ENCODE measurements at places on chromosomes 2 and 18.

DNA sequence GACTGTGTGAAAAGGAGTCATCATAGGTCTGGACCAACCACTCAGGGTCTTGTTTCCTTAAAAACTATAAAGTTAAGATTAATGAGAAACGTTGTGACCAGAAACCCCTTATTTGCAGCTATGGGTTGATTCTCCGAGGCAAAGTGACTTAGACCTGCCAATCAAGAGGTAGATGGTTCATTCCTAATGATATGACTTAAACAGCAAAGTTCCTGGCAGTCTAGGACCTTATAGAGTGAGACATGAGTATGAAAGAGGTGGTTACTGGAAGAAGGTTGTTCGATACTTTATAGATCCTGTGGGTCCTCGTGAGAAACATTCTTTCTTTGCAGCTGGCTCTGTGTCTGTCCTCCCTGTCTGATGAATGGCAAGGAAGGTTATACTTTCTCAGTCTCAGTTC is 8.0 kb downstream of the SFXN5 start:
- no peak for DNase-seq

- DNase-seq = no peak
Measured at GRCh38 chr2:217301142-217301925, 441.5 kb upstream of the TNP1 start.

GRCh38 chr2:229220254-229220653 is 50.8 kb downstream of the PID1 start:
- DNase-seq = no peak

DNA sequence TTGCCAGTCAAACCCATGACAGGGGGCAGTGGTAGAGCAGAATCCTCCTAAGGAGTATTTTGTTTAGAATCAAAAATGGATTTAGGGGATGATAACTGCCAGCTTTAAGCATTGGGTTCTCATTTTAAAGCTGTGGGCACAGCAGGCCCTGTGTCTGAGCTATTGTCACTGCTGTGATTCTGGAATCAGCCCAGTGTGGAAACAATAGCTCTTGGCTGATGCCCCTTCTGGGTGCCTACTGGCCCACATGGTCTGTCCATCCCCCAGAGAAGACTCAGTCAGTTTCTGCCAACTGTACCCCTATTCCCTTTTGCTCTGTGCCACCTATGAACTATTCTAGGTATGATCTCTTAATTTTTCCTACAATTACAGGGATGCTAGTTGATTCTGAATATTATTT is 91.7 kb upstream of the LRRTM1 start:
- DNase-seq = no peak

DNA sequence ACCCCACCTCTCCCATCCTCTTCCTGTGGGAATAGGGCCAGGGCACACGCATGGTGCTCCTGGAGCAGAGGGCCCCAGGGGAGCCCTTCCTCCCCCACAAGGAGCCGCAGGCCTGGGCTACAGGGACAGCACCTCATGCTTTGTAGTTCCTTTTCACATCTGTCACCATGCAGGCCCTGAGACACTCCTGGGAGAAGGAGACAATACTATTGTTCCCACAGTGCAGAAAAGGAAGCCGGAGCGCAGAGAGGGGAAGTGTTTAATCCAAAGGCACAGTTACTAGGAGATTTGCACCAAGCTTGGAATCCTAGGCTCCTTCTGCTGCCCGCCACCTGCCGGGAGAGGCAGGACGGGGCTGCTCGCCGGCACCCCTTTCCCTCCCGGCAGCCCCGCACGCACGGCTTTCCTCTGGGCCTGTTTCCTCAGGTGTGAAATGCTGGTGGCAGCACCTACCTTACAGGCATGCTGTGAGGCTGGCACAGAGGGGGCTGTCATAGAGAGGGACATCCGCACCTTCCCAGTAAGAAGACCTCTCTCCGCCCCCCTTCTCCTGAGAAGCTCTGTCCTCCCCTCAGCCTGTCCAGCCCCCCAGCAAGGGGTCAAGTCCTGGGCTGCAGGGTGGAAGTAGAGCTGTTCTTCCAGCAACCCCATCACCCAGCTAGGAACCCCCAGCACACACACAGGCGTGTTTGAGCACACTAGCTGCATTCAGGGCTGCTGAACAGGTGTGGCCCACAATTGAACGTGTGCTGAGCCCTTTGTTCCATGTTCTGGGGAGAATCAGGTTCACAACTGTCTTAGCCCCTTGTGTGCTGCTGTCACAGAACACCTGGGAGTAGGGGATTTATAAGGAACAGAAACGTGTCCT is 62.6 kb downstream of the SMAD7 start:
- no peak for DNase-seq

GRCh38 chr2:114550895-114551793 is 108.7 kb downstream of the DPP10 start:
- peak; percentile 75 for DNase-seq

GRCh38 chr2:206158563-206159345 is 490 bp downstream of the NDUFS1 start:
- peak; percentile 16 for DNase-seq

DNA sequence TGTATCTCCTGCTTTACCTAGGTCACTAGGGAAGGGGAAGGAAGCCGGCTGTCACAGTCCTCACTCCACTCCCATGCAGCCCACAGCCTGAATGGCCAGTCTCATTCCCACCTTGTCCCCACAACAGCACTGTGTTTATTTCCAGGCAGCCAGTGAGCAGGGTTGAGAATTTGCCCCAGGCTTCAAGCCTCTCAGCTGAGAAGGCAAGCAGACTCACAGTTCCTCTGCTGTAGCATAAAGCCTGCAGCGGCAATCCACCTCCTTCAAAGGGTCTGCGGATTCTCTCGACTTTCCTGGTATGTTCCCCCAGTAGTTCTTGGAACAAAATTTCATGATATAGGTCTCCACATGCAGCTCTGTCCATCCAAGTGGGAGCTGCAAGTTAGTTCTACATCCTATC is 262.9 kb upstream of the GULP1 start:
- DNase-seq = no peak

DNA sequence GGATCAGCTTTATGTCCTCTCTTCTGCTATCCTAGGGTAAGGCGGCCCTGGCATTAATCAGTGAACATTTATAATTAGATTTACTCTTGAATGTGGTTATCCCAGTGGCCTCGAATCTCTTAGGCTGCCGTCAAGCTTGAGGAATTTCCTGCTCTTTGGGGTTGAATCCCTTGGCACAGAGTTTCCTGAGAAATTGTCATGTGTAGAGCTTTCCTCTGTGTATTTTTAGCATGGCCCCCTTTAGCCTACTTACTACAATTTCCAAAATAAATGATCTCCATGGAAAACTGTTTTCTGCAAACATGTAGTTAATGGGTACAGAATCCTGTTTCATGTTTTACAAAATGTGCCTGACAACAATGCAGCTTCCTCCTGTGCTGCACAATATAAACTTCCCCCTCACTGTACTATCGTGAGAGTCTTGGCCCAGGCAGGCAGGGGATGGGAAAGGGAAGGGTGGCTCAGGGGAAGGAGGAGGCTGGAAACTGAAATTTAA is 18.1 kb downstream of the NCAPH start:
- no peak for DNase-seq

GRCh38 chr2:105510761-105511528 is 112.1 kb upstream of the FHL2 start:
- DNase-seq = peak; percentile 72

- DNase-seq = no peak
Measured at GRCh38 chr2:241777686-241778627, 1.3 kb downstream of the GAL3ST2 start.

- DNase-seq = no peak
Measured at GRCh38 chr2:136407952-136408318, 290.0 kb upstream of the CXCR4 start.

DNA sequence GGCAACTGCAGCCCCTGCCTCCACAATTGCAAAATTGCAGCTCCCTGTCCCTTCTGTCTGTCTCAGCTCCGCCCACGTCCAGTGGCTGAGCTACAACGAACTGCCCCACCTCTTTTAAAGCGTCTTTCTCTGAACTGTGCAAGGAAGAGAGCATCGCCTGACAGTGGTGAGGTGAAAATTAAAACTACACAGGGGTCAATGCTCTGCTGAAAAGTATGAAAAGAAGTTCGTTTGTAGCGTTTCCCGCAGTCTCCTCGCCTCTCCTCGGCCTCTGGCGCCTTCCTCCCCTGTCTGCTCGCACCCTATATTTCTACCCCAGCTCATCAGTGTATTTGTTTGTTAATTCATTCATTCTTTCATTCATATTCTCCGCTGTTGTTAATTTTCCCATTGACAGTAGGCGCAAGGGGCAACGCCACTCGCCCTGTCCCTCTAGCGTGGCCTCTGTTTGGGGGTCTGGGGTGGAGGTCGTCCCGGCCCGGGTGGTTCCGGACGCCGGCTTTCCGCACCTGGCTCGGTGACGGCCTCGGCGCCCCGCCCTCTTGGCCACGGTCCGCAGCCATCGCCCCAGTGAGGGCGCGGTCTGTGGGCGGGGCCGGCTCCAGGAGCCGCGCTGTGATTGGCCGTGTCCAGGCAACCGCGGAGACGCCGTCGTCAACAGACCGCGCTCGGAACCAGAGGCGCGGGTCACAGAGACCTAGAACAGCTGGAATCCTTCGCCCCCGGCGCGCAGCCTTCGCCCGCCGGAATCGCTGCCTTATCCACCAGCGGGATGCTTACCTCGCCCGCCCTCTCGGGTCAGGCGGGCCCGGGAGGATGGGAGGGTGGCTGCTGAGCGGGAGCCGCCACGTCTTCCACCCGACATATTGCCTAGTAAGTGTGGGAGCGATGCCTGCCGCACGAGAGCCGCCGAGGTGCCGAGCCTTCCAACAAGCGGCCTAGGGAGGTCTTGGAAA is at the start of gene VWA3B:
TSS of gene VWA3B (plus strand) at position 677 of the 956 bp plus-strand sequence. CDS start 5,926 bp downstream, outside the sequence.
- peak; percentile 86 for DNase-seq

DNA sequence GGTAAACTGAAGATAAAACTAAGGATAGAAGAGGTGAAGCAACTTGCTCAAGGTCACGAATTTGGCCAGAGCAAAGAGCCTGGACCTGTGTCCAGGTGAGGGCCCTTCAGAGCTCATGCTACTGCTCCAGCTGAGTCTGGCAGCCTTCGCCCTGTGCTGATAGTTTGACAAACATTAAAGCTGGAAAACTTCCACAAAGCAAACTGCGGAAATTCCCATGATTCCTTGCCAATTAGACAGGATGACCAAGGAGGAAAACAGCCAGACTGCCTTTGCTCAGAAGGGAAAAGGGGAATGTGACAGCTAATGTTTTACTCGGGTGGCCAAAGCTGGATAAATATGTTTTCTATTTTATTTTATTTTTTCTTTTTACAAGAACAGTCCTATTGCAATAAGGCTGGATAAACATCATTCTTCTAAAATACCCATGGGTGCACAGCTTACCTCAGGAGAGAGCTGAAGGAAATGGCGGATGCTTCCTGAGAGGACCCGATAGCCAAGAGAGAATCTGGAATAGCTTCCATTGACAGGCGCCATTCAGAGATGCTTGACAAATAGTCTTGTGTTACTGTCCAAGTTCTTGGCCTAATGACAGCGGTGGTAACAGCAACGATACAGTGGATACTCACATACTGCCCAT is 5.3 kb upstream of the CTAGE1 start:
- peak; percentile 51 for DNase-seq

- DNase-seq = peak; percentile 16
Measured at GRCh38 chr2:164761737-164762460, 79.7 kb downstream of the COBLL1 start.

- no peak for DNase-seq
Measured at GRCh38 chr2:168215813-168216212, 31.6 kb downstream of the STK39 start.

Measured in PC-3 (cell line).